Cardiac septum (tissue), 1 donor: ENCODE measurements at places on chromosomes 13 and 19.

GRCh38 chr19:6032381-6032780, 54.4 kb upstream of the RANBP3 start:
- DNase-seq, result peak; percentile 19

DNA sequence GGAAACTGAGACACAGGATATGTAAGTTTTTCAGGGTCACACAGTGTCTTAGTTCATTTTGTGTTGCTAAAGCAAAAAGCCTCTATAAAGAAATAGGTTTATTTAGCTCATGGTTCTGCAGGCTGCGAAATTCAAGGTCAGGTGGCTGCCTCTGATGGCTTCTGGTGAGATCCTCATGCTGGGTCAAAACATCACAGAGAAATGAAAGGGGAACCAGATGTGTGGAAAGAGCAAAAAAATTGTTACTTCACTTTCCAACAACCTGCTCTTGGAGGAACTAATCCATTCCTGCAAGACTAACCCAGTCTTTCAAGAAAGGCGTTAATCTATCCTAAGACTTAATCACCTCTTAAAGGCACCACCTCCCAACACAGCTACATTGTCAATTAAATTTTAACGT, 64.2 kb upstream of the UBL3 start:
- no peak for DNase-seq

DNA sequence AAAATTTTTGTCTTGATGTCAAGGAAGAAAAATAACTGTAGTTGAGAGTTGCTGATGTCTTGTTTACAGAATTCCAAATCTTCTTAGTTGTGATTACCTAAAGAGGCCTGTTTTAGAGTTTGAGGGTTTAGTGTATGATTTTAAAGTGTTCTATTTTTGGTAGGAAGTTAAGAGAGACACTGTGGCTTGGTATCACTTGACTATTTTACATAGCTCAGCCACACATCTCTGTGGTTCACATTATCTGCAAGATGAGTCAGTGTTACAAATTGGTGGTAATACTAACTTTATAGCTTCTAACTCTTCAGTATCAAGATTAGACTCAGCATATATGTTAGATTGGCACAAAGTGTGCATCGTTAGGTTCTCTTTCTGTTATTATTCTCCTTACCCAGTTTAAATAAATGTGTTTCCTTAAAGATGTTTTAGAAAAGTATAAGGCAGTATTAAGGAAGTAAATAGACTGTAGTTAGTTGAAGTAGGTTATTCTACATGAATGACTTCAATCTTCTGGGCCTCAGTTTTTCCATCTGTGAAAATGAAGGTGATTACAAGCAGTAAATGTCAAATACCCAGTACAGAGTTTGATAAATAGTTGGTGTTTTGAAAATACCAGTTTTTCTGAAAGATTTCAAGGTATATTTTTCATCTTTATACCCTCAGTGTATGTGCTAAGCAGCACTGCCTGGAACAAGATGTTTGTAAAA, 33.4 kb downstream of the COG6 start:
- no peak for DNase-seq

GRCh38 chr13:111858571-111858970, 208.4 kb upstream of the SOX1 start:
- peak; percentile 67 for DNase-seq

GRCh38 chr19:14703833-14704232, 14.0 kb downstream of the ZNF333 start:
- no peak for DNase-seq

DNA sequence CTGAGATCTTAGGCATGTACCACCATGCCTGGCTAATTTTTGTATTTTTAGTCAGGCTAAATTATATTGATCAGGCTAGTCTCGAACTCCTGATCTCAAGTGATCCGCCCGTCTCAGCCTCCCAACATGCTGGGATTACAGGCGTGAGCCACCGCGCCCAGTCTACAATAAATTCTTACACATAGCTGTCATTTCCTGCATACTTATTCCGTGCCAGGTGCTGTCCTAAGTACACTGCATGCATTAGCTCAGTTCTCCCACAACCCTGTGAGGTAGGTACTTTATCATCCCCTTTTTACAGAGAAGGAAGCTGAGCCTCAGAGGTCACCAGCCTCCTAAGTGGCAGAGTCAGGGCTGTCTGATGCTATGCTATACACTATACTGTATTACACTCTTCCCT, 7.2 kb upstream of the RHPN2 start:
- DNase-seq, result no peak

DNA sequence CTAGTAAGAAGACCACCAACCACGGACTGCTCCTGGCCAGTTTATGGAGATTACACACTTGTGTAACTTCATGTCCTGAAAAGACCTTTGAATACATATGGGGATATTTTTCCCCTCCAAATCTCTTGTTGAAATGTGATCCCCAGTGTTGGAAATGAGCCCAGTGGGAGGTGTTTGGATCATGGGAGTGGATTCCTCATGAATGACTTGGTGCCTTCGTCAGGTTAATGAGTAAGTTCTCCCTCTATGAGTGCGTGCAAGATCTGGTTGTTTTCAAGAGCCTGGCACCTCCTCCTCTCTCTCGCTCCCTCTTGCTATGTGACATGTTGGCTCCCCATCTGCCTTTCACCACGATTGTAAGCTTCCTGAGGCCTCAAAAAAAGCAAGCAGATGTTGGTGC, 769.0 kb upstream of the SLITRK1 start:
- DNase-seq, result no peak
